8988T (cell line): ENCODE measurements at places on chromosomes 3 and 15.

GRCh38 chr3:167493244-167493643, 19.4 kb upstream of the SERPINI2 start:
- no peak for DNase-seq

DNA sequence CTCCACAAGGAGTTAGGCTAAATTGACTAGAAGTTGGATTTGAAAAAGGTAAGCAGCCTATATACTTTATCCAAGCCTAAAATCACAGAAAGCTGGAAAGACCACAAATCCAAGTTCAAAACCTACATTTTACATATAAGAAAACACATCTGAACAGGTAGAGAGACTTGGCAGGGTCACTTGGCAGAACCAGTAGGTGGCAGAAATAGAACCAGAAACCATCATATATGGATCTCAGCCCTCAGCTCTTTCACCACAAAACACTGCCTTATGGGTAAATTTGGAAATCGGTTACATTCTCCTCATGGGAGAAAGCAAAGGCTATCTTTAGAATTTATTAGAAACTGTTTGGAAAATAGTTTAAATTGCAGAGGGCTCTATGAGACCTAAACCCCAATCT, 44.2 kb downstream of the MKRN2 start:
- no peak for DNase-seq

- no peak for DNase-seq
Observed at GRCh38 chr3:172294223-172294806, 153.9 kb downstream of the GHSR start.

DNA sequence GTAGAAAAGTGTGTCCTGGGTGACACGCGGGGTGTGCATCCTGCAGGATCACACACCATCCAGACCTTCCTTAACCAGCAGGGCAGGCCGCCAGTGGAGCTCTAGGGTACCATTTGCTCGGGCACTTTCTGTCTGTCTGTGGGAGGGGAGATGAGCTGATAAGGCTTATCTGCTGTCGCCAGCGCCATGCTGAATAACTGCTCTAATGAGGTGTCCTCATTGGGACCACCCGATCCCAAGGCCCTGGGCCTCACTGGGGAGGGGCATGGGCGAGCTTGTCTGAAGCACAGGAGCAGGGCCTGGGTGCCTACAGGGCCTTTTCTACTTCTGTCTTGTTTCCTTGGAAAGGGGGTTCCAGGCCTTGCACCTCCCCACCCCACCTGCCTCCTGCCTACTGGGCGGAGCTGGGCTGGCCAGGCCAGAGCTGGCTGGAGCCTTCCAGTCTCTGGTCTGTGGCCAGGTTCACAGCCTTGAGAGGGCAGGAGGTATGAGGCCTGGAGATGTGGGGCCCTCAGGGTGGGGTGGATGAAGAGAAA, 2.5 kb upstream of the GATA2 start:
- DNase-seq: no peak
